ENCODE measurements at places on chromosomes 6 and 20.
A peak's percentile ranks its signal among the peaks of the same experiment; 100 is the strongest.

GRCh38 chr6:126698732-126699240, 358.9 kb downstream of the CENPW start:
- DNase-seq, result no peak

GRCh38 chr6:146911635-146912215, 292.5 kb upstream of the STXBP5 start:
- no peak for DNase-seq

- no peak for DNase-seq
These were observed 7.0 kb upstream of the RNF217 start for GRCh38 chr6:124955108-124955856.

DNA sequence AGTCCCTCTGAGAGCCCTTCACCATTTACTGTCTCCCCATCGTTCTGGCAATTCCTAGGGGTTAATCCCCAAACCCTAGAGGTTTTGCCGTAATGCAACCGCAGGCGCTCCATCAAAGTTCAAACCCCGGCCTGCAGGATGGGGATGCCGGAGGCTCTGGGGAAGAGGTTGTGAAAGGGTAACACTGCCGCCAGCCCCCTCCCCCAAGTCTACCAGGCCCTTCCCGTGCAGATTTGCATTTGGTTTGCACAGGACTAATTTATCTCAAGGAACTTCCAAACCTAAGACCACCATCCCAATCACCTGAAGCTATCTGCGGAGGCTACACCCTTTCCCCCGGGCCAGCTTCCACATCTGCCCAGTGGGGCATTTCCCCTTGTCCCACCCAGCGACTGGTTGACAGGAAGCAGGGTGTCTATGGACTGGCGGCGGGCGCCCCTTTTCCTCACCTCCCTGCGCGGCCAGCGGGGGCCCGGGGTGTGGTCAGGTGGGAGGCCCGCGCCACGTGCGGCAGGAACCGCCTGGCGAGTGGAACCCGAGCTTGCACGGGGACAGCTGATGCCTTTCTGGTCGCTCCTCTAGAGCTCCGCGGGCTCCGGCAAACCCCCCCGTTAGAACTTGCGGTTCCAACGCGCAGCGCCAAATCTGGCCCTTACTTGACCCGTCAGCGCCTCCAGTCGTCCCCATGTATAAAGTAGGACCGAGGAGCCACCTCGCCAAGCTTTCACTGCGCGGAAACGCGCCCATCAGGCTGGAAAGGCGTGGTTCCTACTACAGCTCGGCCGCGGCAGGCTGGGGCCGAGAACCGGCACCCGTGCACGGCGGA, 9.4 kb upstream of the SLC4A11 start:
- DNase-seq, result no peak

GRCh38 chr6:116088946-116089345, 11.7 kb upstream of the NT5DC1 start:
- DNase-seq, result no peak

DNA sequence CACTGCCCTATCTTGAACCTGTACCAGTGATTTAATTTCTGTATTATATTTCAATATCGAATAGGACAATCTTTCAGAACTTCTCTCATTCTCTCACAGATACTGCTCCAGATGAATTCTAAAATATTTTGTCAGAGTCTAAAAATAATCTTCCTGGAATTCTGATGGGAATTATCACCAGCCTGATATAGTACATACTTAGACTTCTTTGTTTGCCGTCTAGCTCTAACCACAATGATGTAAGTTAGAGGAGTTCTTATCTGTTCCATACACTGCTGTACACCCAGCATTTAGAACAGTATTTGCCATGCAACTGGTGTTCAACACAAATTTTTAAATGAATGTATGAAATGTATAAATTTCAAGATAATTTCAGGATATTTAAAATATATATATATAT, 1.3 kb upstream of the HUS1B start:
- DNase-seq, result no peak

- DNase-seq, result no peak
These were observed 101.1 kb upstream of the SCAF8 start for GRCh38 chr6:154632119-154632518.

DNA sequence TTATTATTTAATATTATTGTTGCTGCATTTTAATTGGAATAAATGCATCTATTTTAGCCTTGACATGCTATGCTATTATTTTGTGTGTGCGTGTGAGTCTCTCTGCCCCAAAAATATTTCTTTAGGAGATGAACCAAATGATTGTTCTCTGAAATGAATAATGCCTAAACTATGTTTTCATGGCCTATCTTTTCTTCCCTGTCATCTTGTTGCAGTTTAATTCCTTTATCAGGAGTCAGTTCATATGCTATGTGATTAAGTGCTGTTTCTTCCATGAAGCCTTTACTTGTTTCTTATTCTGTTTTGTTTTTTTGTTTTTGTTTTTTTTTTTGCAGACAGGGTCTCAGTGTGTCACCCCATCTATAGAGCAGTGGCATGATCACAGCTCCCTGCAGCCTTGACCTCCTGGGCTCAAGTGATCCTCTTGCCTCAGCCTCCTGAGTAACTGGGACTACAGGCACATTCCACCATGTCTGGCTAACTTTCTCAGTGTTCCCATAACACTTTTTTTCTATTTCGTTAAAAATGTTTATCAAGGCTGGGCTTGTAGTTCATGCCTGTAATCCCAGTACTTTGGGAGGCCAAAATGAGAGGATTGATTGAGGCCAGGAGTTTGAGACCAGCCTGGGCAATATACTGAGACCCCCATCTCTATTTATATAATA, 25.7 kb downstream of the TPX2 start:
- no peak for DNase-seq

- no peak for DNase-seq
These were observed 67.8 kb upstream of the ADGRF4 start for GRCh38 chr6:47630587-47630986.

DNA sequence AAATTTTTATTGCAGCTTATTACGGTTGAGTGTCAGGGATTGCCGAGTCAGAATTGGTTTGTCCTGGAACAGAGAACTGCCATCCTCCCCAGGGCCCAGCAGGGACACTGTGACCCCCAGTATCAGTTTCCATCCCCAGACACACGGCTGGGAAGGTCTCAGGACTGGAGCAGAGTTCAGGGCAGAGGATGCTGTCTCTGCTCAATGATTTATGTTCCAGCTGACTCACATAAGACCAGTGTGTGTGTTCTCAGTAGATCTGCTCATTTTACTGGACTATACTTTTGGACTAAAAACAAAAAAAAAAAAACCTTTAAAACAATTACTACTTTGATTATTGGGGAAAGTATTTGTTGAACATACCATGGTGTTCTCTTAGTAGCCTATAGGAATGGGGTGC, 44.2 kb downstream of the FNDC1 start:
- no peak for DNase-seq

DNA sequence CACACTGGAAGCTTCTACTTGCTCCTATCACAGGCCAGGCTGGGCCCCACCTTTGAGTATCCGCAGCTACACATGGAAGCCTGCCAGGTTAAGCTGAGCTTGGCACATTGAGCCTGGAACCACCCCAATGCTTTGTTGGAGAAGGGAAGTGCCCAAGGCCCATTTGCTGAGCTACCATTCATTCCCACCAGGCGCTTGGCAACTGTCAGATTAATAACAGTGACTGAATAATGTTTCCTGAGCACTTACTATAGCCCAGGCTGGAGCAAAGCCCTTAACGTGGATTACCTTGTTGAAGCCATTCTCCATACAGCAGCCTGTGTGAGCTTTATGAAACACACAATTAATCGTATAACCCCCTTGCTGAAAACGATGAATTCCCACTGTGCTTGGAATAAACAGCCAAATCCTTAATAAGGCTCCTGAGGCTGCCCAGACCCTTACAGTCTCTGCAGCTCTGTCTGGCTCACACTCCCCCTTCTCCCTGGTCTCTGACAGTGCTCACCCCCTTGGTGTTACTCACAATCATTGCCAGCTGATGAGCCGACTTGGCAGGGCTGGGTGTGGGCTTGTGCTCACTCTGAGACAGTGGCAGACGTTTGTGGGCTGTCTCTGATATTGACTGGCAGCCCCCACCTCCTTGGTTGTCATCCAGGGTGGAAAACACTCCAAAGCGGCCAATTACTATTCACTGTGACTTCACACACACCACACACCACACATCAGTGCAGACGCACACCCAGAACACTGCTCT, 357.1 kb downstream of the MAFB start:
- no peak for DNase-seq

GRCh38 chr6:28634761-28635546, 109.3 kb downstream of the GPX5 start:
- no peak for DNase-seq

- DNase-seq, result no peak
These were observed 17.0 kb upstream of the PXDC1 start for GRCh38 chr6:3768502-3768901.

- DNase-seq, result no peak
These were observed 32.3 kb downstream of the KCNQ5 start for GRCh38 chr6:72654071-72654621.

- DNase-seq, result no peak
These were observed 64.9 kb downstream of the MAP3K4 start for GRCh38 chr6:161056451-161056850.

GRCh38 chr6:49918787-49919186, 45.2 kb downstream of the DEFB114 start:
- DNase-seq, result no peak

DNA sequence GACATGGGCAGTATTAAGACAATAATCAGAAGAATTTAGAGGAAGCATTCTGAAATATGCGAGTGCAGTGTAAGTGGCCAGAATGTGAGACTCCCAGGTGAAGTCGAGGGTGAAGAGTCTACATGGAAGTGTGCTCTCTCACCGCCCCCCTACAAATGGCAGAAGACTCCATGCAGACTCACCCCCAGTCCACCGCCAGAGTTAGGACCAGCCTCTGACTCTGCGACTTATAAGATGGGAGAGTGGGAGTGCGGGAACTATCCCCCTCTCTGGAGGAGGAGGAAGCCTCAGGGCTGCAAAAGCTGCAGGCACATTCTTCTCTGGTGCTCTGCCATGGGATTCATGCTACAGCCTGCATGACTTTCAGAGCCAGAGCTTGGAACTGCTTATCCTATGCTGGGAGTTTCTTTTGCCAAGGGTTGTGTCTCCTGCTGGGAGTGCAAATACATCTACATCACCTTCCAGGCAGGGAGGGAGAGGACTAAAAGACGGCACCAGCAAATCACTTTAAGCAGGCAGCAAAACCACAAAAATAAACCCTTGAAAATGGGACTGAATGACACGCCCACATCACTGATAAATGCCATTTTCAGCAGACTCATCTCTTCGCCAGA, 206.7 kb upstream of the SULF2 start:
- no peak for DNase-seq

- no peak for DNase-seq
These were observed 8.5 kb upstream of the UBD start for GRCh38 chr6:29567991-29568390.

DNA sequence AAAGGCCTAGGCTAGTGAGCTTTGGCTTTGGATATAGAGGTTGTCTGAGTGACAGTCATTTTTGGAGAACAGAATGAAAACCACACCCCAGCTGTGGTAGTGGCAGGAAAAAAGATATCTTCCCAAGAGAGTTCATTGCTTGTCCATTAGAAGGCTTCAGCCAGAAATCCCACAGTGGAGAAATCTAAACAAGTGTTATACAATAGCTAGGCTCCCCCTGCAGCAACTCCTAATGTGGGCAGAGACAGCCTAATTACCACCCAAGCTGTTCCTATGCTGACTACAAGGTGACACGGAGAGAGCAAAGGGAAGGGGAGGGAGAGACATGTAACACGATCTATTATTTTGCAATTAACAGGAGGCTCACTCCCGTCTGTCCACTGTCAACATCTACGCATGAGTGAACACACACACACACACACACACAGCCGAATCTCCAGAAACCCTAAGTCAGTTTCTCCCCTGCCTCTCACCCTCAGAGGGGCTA, 147.5 kb upstream of the TCF21 start:
- no peak for DNase-seq

DNA sequence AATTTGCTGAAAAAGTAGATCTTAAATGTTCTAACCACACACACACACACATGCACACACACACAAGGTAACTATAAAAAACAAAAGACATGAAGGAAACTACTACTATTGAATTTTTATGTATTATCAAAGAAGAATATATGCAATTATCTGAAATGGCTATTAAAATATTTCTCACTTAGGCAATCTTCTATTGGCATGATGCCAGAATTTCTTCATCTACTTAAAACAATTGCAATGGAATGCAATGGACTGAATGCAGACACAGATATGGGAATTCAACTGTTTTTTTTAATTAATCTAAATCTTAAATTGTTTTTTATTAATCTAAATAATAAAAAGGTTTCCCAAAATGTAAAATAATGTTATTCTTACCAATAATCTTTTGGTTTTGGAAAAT, 152.6 kb upstream of the SMLR1 start:
- DNase-seq, result no peak

GRCh38 chr6:27066381-27066780, 181.1 kb upstream of the PRSS16 start:
- DNase-seq, result no peak

GRCh38 chr6:66065313-66065712, 358.3 kb upstream of the EYS start:
- no peak for DNase-seq

DNA sequence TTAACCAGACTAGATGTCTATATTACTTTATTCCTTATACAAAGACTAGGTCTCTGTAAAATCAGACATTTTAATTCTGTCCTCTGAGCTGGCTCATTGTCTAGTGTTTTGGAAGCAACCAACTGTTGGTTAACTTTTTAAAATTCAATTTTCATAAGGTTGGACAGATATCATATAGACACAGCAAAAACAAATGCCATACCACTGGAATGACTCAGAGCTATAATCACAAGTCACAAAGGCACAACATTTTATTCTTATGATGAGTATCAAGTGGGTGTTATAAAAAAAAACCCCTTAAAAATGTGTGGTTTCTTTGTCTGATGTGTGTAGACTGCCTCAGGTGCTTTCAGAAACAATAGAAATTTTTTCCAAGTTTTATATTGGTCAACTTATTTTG, 296.2 kb upstream of the MARCKS start:
- no peak for DNase-seq

- no peak for DNase-seq
These were observed 131.6 kb upstream of the AGPAT4 start for GRCh38 chr6:161405418-161405817.

- no peak for DNase-seq
These were observed 20.2 kb downstream of the SHLD1 start for GRCh38 chr20:5770231-5770986.

- DNase-seq, result peak; percentile 53
These were observed 2.3 kb downstream of the ARID1B start for GRCh38 chr6:156779206-156780094.

GRCh38 chr6:10961837-10962236, 75.0 kb downstream of the SYCP2L start:
- no peak for DNase-seq
